ENCODE measurements at places on chromosomes 13 and 19.

GRCh38 chr19:35518313-35518712 lies 4.9 kb upstream of the DMKN start:
- no peak overlapping the region for H3K4me3 ChIP-seq
- no peaks in the 10 kb centered on the region for H3K27me3 ChIP-seq
- H3K4me1 ChIP-seq: peaks cover 11% of the 10 kb centered on the region

- H3K27ac ChIP-seq: no peak overlapping the region
- no peaks in the 10 kb centered on the region for H3K4me1 ChIP-seq
- H3K27me3 ChIP-seq: no peaks in the 10 kb centered on the region
- H3K4me3 ChIP-seq: no peak overlapping the region
Observed at GRCh38 chr13:35797991-35798390, 321.5 kb upstream of the MAB21L1 start.

- H3K27me3 ChIP-seq: no peaks in the 10 kb centered on the region
- H3K4me3 ChIP-seq: no peak overlapping the region
- DNase-seq: peak; percentile 12
- no peaks in the 10 kb centered on the region for H3K36me3 ChIP-seq
- no peaks in the 10 kb centered on the region for H3K4me1 ChIP-seq
Observed at GRCh38 chr19:50896591-50897190, 14.5 kb downstream of the KLK4 start.

DNA sequence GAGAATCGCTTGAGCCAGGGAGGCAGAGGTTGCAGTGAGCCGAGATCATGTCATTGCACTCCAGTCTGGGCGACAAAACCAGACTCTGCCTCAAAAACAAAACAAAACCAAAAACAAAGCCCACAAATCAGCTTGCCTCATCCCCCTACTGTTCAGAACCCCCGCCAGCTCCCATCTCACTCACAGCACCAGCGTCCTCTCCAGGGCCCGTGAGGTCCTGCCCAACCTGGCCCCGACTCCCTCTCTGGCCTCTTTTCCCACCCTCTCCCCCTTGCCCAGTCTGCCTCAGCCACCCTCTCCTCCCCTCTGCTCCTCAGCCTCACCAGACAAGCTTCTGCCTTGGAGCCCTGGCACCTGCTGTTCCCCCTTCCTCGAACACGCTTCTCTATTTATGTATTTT lies 3.8 kb downstream of the SLC8A2 start:
- H3K27ac ChIP-seq: no peak overlapping the region
- no peaks in the 10 kb centered on the region for H3K4me1 ChIP-seq
- H3K27me3 ChIP-seq: peaks cover 28% of the 10 kb centered on the region
- no peak for DNase-seq
- no peak overlapping the region for H3K4me3 ChIP-seq

DNA sequence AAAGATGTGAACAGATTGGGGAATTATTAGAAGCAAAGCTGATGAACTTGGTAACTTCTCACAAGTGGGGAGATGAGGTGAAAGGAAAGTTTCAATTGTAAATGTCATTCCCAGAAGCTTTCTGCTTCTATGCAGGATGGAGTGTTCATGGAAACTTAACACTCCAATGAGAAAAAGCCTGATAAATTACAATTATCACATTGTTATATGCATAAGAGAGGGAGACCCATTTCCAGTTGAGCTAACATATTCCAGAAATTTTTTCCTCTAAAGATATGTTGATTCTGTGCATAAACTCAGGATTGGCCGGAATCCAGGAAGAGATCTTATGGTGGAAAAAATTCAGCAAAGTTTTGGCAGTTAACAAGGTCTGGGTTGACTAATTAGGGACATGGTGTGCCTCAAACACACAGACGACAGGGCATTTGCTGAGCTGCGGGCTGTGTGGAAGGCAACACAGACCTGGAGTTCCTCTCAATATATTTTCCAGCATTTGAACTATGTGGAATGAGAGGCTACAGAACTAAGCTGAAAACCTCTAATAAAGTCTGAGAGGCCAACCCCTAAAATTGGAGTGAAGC lies 64.9 kb upstream of the FGF14 start:
- no peaks in the 10 kb centered on the region for H3K27me3 ChIP-seq
- H3K36me3 ChIP-seq: no peaks in the 10 kb centered on the region
- DNase-seq: no peak
- no peaks in the 10 kb centered on the region for H3K4me1 ChIP-seq
- H3K4me3 ChIP-seq: no peak overlapping the region

DNA sequence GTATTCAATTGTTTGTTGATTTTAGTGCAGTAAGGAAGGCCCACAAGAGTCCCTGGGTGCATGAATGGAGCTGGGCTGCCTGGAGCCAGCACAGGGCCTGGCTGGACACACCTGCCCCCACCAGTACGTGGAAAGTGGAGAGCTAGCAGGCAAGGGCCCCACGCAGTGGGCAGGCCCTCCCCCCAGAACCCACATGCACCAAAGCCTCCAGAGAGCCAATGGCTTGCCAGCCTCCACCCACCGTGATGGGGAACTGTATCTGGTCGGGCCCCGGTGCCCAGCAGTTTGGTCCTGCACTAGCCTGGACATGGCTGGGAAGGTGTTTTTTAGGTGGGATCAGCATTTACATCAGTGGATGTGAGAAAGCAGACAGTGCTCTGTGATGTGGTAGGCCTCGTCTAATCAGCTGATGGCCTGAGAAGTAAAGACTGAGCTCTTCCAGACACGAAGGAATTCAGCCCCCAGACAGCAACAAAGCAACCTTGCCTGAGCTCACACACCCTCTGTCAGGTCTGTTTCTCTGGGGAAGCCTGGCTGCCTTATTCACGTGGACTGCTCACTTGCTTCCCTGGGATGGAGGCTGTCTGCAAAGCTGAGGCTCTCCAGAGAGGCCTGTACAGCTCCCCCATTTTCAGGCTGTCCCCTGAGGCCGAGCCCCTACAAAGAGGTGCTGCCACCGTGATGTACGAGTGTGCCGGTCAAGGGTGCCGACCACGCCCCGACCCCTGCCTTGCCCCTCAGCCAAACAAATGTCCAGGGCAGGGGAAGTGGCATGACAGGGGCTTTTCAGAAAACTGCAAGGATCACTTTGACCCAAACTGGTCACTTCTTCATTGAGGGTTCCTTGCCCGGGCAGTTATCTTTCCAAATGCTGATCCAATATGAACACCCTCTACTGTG lies 27.5 kb downstream of the RAB20 start:
- DNase-seq: no peak
- H3K4me1 ChIP-seq: no peaks in the 10 kb centered on the region
- H3K4me3 ChIP-seq: no peak overlapping the region
- H3K27ac ChIP-seq: no peak overlapping the region
- no peaks in the 10 kb centered on the region for H3K36me3 ChIP-seq
- no peaks in the 10 kb centered on the region for H3K27me3 ChIP-seq

- DNase-seq: peak; percentile 17
- H3K27ac ChIP-seq: peak overlapping the region; percentile 100
- H3K36me3 ChIP-seq: no peaks in the 10 kb centered on the region
- H3K4me3 ChIP-seq: peak overlapping the region; percentile 89
- no peaks in the 10 kb centered on the region for H3K27me3 ChIP-seq
Observed at GRCh38 chr13:36344886-36345437, 1.2 kb downstream of the SPART start.

- no peaks in the 10 kb centered on the region for H3K36me3 ChIP-seq
- H3K27me3 ChIP-seq: no peaks in the 10 kb centered on the region
- no peak overlapping the region for H3K27ac ChIP-seq
- no peak for DNase-seq
- peaks cover 3% of the 10 kb centered on the region for H3K4me1 ChIP-seq
- H3K4me3 ChIP-seq: no peak overlapping the region
Observed at GRCh38 chr13:39509616-39510315, 93.2 kb downstream of the LHFPL6 start.

- peak; percentile 73 for DNase-seq
- H3K27ac ChIP-seq: no peak overlapping the region
- peaks cover 2% of the 10 kb centered on the region for H3K27me3 ChIP-seq
- H3K4me3 ChIP-seq: peak overlapping the region; percentile 32
- H3K4me1 ChIP-seq: peaks cover 17% of the 10 kb centered on the region
Observed at GRCh38 chr19:46634045-46634655, 1.9 kb downstream of the GNG8 start.

DNA sequence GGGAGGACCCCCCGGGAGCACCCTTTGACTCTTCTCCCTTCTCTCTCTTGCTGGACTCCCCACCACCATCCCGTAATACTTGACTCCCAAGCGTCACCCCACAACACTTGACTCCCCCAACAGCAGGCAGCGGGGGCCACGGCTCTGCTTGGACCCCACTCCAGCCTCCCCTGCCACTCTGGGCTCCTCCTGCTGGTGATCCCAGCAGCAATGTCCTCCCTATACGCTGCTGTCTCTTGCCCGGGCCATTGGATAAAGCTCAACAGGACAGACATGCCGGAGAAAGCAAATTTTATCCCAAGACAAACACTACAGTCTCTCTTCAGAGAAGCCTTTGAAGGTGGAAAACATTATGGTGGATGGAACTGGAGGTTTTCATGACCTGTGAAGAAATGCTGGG lies 20.4 kb upstream of the AMER2 start:
- no peak overlapping the region for H3K4me3 ChIP-seq
- no peaks in the 10 kb centered on the region for H3K36me3 ChIP-seq
- peaks cover 5% of the 10 kb centered on the region for H3K27me3 ChIP-seq
- no peak for DNase-seq
- no peak overlapping the region for H3K27ac ChIP-seq
- H3K4me1 ChIP-seq: no peaks in the 10 kb centered on the region

GRCh38 chr13:21752501-21752900 lies 81.6 kb downstream of the FGF9 start:
- no peaks in the 10 kb centered on the region for H3K27me3 ChIP-seq
- no peak for DNase-seq
- no peak overlapping the region for H3K4me3 ChIP-seq
- H3K4me1 ChIP-seq: no peaks in the 10 kb centered on the region
- no peak overlapping the region for H3K27ac ChIP-seq
- H3K36me3 ChIP-seq: no peaks in the 10 kb centered on the region

DNA sequence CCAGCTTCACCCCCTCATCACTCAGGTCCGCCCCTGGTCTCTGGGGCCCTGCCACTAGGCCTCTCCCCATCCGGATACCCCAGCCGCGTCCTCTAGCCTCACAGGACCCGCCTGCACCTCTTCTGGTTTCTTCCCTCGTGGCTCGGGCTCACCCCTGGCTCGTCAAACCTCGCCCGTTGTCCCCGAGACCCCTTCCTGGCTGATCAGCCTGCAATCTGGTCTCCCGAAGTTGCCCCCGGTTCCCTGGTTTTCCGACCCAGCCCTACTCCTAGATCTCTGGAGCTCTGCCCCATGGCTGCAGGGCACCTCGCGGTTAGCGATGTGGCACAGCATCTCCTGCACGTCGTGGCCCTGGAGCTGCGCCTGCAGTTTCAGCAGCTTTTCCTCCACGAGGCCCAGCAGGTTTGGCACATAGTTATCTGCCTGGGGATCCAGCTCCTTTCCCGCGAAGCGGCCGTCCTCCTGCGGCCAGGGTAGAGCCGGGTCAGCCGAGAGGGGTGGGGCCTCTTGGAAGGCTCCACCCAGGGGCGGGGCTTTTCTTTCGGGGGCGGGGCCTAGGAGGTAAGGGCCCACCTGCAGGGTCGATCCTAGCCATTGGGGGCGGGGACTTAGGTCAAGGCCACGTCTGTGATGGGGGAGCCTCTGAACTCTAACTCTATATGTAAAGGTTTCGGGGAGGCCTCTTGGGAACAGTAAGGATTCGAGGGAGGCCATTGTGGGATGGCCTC lies 2.4 kb upstream of the RGL3 start:
- no peaks in the 10 kb centered on the region for H3K4me1 ChIP-seq
- peaks cover 9% of the 10 kb centered on the region for H3K27me3 ChIP-seq
- DNase-seq: no peak
- no peak overlapping the region for H3K27ac ChIP-seq

DNA sequence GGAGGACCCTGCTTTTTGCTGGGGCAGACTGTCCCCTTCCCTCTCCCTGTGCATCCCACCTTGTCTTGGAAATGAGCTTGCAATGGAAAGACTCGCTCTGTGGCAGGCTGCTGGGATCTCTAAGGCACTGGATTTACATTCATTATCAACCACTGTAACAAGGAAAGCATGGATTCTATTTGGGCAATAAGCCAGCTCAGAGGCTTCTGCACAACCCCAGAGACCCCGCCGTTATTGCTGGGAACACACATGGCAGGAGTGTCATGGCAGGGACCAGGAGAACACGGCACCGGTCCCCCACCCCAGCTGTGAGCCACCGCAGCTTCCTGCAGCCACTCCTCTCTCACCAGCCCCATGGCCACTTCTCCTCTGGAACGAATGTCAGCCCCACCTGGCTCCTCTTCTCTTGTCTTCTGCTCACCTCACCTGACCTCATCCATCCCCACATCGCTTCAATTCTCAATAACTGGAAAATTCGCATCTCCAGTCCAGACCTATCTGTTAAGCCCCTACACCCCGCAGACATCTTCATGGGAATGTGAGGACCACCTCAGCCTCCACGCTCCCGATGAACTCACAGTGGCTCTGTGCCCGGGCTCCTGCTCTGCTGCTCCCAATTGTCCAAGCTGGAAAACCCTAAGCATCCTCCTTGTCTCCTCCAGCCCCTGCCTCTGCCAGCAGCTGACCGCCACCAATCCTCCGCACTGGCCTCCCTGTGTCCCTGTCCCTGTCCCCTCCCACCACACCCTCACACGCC lies 181.5 kb downstream of the USP12 start:
- peaks cover 7% of the 10 kb centered on the region for H3K4me1 ChIP-seq
- no peaks in the 10 kb centered on the region for H3K36me3 ChIP-seq
- H3K27me3 ChIP-seq: no peaks in the 10 kb centered on the region
- no peak for DNase-seq
- H3K4me3 ChIP-seq: no peak overlapping the region

GRCh38 chr19:10412257-10412977 lies 7.9 kb upstream of the PDE4A start:
- H3K27ac ChIP-seq: no peak overlapping the region
- H3K27me3 ChIP-seq: no peaks in the 10 kb centered on the region
- H3K36me3 ChIP-seq: no peaks in the 10 kb centered on the region
- DNase-seq: no peak
- H3K4me1 ChIP-seq: peaks cover 4% of the 10 kb centered on the region

DNA sequence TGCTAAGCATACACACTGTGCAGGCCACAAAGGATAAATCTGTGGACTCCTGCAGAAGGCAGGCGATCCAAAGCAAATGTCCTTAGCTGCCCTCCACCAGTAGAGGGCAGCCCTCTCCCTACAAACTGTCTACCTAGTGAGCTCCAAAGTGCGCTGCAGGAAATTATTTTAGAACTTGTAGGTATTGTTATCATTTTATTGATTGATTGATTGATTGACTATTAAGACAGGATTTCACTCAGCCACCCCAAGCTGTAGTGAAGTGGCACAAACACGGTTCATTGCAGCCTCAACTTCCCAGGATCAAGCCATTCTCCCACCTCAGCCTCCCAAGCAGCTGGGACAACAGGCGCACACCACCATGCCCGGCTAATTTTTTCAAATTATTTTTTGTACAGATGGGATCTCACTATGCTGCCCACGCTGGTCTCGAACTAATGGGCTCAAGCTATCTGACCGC lies 37.3 kb downstream of the RNF6 start:
- H3K27me3 ChIP-seq: peaks cover 7% of the 10 kb centered on the region
- no peaks in the 10 kb centered on the region for H3K4me1 ChIP-seq
- H3K36me3 ChIP-seq: no peaks in the 10 kb centered on the region
